ENCODE measurements at places on chromosomes 5 and 9.

GRCh38 chr5:162160401-162160800 is 92.8 kb downstream of the GABRG2 start:
- no peaks in the 10 kb centered on the region for H3K36me3 ChIP-seq
- DNase-seq: no peak
- no peaks in the 10 kb centered on the region for H3K27me3 ChIP-seq
- no peaks in the 10 kb centered on the region for H3K4me1 ChIP-seq
- no peak overlapping the region for H3K27ac ChIP-seq

DNA sequence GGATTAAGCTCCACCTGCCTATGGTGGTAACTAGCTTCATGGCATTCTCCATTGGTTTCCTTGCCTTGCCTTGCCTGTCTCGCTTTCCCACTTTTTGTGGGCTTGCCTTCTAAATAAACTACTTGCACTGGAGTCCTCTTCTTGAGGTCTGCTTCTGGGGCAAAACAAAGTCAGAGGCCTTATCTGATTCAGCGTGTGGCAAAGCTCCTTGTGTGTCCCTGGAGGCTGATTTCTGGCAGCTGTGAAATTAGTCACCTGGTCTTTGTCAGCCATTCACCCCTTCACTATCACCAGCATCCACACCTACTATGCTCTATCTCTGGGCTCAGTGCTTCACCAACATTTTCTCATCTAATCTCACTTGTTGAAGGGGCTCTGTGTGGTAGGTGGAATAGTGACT is 176.2 kb downstream of the SEC61B start:
- H3K4me3 ChIP-seq: no peak overlapping the region
- H3K36me3 ChIP-seq: no peaks in the 10 kb centered on the region
- no peak overlapping the region for H3K27ac ChIP-seq

DNA sequence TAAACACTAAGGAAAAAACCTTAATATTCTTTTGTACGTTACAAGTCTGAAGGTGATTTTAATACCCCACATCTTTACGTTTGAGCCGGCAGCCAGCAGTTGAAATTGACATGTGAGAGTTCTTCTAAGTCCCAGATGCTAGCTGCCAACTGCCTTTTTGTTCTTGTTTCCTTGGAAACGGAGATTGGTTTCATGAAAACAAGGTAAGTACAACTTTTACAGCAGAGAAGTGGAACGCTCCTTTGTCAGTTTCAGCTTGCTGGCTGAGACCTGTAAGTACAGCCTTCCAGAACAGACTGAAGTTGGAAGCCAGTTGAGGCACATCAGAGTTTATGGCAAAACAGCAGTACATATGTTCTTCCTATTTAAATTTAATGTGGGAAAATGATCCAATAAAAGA is 1018.4 kb upstream of the ARRDC3 start:
- H3K27ac ChIP-seq: no peak overlapping the region
- no peaks in the 10 kb centered on the region for H3K36me3 ChIP-seq
- H3K4me1 ChIP-seq: no peaks in the 10 kb centered on the region
- H3K4me3 ChIP-seq: no peak overlapping the region
- no peak for DNase-seq
- no peaks in the 10 kb centered on the region for H3K27me3 ChIP-seq

DNA sequence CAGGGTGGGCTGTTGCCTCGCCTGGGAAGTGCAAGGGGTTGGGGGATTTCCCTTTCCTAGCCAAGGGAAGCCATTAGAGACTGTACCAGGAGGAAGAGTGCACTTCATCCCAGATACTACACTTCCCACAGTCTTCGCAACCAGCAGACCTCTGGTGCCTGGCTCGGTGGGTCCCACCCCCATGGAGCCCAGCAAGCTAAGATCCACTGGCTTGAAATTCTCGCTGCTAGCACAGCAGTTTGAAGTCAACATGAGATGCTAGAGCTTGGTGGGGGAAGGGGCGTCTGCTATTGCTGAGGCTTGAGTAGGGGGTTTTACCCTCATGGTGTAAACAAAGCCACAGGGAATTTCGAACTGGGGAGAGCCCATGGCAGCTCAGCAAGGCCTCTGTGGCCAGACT is 586.4 kb downstream of the HTR1A start:
- H3K4me3 ChIP-seq: no peak overlapping the region
- no peaks in the 10 kb centered on the region for H3K27me3 ChIP-seq
- no peaks in the 10 kb centered on the region for H3K4me1 ChIP-seq
- no peak for DNase-seq
- no peak overlapping the region for H3K27ac ChIP-seq

DNA sequence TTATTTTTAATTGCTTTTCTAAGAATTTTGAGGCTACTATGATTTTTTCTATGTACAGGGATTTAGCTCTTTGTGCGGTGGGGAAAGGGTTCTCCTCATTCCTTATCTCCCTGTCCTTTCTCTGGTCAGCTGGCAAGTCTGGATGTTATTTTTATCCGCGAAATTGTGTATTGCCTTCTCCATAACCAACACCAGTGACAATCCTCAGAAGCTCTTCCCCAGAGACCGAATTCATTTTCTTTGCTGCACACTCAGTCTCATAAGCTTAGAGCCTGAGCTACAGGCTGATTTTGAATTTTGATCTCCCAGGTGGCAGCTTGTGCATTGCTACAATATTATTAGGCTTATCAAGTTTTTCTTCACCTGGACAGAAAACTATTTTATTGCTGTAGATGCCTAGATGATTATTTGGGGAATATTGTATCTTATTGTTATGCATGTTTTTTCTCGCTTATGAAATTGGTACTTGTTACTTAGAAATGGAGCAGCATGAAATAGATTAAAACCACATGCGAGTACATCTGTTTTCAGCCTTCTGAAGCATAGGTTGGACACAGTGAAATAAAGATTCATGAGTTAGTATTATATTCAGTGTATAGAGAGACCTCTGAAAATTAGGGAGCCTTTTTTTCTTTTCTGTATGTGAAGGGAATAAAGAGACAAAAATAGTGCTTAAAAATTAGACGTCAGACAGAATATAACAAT is 27.3 kb downstream of the CPEB4 start:
- no peak for DNase-seq
- no peaks in the 10 kb centered on the region for H3K36me3 ChIP-seq
- peaks cover 4% of the 10 kb centered on the region for H3K4me1 ChIP-seq
- no peak overlapping the region for H3K27ac ChIP-seq

Data from naive thymus-derived CD4-positive, alpha-beta T cell (primary cell).